ENCODE measurements at places on chromosomes 5 and 9. TPM values are rescaled to one million over a fixed set of nuclear protein-coding genes. Genes with fewer than 3 reads are reported as not detected.
A peak's percentile ranks its signal among the peaks of the same experiment; 100 is the strongest.

GRCh38 chr5:151213803-151214613 lies 9.9 kb downstream of the CCDC69 start:
- peak; percentile 24 for DNase-seq

GRCh38 chr5:158275511-158275910 lies 416.6 kb upstream of the CLINT1 start:
- DNase-seq = no peak

DNA sequence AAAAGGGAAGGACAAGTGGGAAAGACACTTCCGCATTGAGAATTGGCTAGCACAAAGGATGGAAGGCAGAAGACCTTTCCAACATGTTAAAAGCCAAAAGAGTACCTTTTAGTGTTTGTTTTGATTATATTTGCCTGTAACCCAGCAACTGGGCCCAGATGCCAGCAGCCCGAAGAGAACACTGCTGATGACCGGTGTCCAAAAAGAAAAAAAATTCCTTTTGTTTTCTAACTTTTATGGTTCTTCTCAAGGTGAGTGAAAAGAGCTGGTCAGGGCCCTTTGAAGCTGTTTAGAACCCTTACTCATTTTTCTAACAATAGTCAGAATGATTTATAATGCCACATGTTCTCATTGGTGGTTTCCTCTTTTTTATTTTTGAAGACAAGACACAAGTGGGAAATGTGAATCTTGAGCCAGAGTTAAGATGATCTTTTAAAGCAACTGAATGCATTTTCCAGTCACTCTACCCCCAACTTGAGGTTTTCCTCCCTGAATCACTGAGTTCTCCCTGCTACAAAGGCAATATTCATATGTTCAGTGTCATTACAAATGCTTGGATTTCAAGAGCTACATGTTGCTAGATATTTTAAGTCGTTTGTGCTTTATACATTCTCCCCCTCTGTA lies 32.3 kb upstream of the ZNF462 start:
- DNase-seq = peak; percentile 31

TRIM23 gene
- total RNA-seq = 37.7 TPM

ABHD17B gene
- total RNA-seq = 49.5 TPM

- DNase-seq = no peak
Measured at GRCh38 chr9:125854553-125855275, 107.5 kb downstream of the PBX3 start.

DNA sequence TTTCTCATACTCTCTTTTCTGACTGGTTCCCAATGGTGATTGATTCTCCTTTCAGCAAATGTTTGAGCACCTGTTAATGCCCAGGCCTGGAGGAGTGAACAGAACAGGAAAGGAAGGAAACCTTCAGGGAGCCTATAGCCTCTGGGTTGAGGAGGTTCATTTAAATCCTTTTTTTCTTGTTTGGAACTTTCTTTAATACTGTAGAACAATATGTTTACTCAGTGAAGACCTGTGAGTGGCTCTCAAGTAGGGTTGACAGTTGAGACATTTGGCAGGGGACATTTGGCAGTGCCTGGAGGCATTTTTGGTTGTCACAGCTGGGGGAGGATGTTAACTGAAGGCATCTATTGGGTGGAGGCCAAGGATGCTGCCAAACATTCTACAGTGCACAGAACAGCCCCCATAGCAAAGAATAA lies 6.1 kb upstream of the FAM120AOS start:
- peak; percentile 13 for DNase-seq

GRCh38 chr5:55702598-55703345 lies 9.4 kb downstream of the SLC38A9 start:
- no peak for DNase-seq

DNA sequence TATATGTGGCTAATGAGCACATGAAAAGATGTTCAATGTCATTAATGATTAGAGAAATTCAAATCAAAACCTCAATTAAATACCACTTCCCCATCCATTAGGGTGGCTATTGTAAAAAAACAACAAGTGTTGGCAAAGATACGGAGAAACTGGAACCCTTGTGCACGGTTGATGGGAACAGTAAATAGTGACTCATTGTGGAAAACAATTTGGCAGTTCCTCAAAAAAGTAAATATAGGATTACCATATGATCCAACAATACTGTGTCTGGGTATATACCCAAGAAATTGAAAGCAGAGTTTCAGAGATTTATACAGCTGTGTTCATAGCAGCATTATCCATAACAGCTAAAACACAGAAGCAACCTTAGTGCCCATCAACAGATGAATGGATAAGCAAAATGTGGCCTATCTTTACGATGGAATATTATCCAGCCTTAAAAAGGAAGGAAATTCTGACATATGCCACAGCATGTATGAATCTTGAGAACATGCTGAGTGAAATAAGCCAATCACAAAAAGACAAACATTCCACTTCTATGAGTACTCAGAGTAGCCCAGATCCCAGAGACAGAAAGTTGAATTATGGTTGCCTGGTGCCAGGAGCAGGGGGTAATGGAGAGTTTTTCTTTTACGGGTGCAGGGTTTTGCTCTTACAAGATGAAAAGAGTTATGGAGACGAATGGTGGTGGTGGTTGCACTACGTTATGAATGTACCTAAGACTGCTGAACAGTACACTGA lies 41.4 kb upstream of the LRRC14B start:
- no peak for DNase-seq

GRCh38 chr5:146718609-146719008 lies 159.9 kb downstream of the PPP2R2B start:
- DNase-seq = peak; percentile 18

DNA sequence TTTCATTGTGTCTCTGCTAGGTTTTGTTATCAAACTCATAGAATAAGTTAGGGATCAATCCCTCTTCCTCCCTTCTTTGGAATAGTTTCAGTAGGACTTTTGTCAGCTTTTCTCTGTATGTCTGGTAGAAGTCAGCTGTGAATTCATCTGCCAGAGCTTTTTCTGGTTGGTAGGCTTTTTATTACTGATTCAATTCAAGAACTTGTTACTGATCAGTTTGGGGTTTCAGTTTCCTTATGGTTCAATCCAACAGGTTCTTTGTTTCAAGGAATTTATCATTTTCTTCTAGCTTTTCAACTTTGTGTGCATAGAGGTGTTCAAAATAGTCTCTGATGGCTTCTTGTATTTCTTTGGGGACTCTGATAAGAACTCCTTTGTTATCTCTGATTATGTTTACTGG lies 221.7 kb downstream of the FGF10 start:
- no peak for DNase-seq

- no peak for DNase-seq
Measured at GRCh38 chr5:53406630-53407316, 73.7 kb upstream of the FST start.

DNA sequence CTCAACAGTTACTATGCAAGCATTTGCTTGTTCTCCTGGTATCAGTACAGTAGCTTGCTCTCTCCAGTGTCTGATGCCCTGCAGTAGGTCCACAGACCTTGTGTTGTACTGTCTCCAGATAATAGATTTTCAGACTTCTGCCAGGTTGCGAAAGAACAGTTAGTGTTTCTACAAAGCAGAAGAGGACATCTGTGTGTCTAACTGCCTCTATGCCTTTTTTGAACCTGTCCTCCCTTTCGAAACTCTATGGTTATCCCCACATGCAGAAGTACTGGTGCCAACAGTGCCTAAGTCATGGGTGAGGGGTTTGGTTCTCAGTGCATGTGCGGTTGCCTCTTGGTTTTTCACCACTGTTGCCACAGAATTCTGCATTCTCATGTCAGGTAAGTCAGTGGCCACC lies 45.9 kb downstream of the KCNN2 start:
- DNase-seq = no peak

OR1Q1 gene
- not detected for total RNA-seq

GRCh38 chr5:59618644-59619043 lies 274.9 kb downstream of the PDE4D start:
- DNase-seq = no peak

GRCh38 chr5:40985501-40985900 lies 76.2 kb downstream of the C7 start:
- no peak for DNase-seq

GRCh38 chr9:76200745-76201144 lies 193.5 kb downstream of the RFK start:
- DNase-seq = no peak

GRCh38 chr9:70407081-70407503 lies 7.4 kb downstream of the KLF9 start:
- peak; percentile 45 for DNase-seq

C9orf50 gene
- not detected for total RNA-seq

LRRC19 gene
- not detected for total RNA-seq

- DNase-seq = peak; percentile 20
Measured at GRCh38 chr5:116953251-116953930, 378.8 kb upstream of the SEMA6A start.

- no peak for DNase-seq
Measured at GRCh38 chr5:59826996-59827395, 66.5 kb downstream of the PDE4D start.

GRCh38 chr5:179759581-179760551 lies 27.2 kb downstream of the MAML1 start:
- peak; percentile 48 for DNase-seq

BTNL9 gene
- 5.8 TPM for total RNA-seq

DNA sequence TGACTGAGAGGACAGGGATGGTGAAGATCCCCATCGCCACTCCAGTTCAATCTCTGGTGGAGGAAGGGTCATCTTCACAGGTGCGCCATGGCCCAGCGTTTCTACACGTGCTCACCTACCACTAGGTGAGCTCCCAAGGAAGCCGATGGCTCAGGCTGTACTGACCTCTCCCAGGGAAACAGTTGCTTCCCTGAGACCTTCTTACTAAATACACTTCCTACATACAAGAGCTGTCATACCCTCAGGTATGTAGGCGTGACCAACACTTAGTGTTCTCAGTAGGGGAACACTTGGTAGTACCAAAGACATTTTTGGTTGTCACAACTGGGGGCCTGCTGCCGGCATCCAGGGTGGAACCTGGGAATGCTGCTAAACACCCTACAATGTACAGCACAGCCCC lies 75.2 kb downstream of the TENT4A start:
- DNase-seq = no peak

DNA sequence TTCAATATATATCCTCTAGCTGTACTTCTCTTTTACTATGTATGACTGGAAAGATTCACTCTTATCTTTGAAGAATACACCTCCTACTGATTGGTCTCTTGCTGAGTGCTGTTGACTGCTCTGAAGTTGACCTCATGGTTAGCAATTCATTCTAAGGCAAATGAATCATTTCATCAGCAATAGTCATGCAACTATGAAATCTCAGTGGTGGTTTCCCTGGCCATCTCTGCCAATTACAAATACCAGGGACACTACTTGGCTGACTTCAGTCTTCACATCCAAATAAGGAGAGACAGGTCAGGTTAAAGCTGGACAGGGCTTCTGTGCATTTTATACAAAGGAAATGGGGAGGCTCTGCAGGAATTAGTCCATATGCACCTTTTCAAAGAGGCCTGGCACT lies 333.5 kb upstream of the ACTBL2 start:
- no peak for DNase-seq

FBP2 gene
- total RNA-seq = 83.0 TPM

- no peak for DNase-seq
Measured at GRCh38 chr9:79377339-79377855, 194.4 kb upstream of the TLE4 start.

Measured in tongue (tissue), 3 donors.